ENCODE measurements at places on chromosomes 1 and 21. TPM values are rescaled to one million over a fixed set of nuclear protein-coding genes. Genes with fewer than 3 reads are reported as not detected.

The MIXL1 gene
- total RNA-seq: not detected

The RGS8 gene
- not detected for total RNA-seq

GRCh38 chr1:96104906-96105305 is 616.7 kb upstream of the PTBP2 start:
- DNase-seq: no peak

DNA sequence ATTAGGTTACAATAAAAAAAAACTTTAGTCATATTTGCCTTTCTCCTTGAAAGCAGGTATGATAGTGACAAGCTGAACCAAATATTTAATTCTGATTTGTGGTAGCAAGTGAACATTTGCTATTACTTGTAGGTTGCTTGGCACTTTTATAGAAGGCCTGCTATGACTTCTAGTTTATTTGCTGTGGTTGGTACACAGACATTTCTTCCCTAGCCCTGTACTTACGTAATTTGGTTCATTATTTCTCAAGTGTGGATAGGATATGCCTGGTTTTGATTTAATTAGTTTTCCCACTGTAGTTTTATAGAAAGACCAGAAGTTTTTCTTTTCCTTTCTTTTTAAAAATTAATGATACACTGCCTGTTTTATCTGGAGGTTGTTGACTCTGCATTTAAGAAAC is 55.9 kb downstream of the PPP2R5A start:
- no peak for DNase-seq

GRCh38 chr1:66809245-66809644 is 8.2 kb upstream of the INSL5 start:
- no peak for DNase-seq

- no peak for DNase-seq
Measured at GRCh38 chr21:36040389-36040788, 19.9 kb downstream of the SETD4 start.

- DNase-seq: peak; percentile 84
Measured at GRCh38 chr21:33894736-33895288, 20.8 kb downstream of the ATP5PO start.

GRCh38 chr1:245829826-245830225 is 675.0 kb downstream of the KIF26B start:
- DNase-seq: no peak
